Activated naive CD4-positive, alpha-beta T cell treated with anti-CD3 and anti-CD28 coated beads, Interleukin-2, amount 50 U/mL, for 16 hours (primary cell): ENCODE measurements at places on chromosomes 2 and 18.

DNA sequence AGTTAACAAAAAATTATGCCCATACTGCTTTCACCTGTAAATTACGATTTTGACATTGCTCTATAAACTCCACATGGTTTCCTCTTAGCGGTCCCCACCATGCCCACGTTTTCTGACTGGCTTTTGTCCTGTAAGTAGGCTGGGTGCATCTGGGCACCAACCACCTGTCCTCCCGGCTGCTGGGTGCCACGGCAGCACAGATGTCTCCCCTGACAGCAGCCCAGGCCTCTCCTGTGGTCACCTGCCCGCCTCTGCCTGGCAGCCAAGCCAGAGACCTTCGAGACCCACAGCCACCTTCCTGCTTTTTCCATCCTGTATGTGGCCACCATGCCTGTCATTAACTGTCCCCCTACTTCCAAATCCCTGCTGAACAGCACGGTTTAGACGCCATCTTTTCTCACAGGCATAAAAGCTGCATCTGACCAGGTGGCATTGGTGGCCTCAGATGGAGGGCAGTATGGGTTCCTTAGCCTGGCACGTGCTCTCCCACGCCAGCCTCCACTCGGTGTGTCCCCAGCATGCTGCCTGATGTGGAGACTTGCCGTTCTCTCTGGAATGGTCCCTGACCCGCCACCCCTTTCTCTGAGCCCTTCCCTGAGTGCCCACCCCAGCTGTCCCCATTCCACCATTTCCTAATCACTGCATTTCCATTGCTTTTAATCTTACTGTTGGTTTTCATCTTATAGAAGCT is 18.9 kb downstream of the SNORC start:
- no peak for DNase-seq

DNA sequence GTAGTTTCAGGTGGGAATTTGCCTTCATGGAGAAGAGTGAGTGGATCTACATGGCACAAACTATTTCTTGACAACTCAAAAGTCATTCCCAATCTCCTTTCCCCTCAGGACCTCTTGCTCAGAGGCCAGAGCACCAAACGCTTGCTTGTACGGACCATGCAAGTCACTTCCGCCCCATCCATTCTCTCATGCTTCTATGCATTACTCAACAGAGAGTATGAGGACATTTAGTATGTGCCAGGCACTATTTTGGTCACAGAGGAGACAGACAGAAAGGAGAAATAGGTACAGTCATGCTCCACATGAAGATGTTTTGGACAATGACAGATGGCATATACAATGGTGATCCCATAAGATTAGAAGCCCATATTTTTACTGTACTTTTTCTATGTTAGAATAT is 117.5 kb downstream of the ACTR3 start:
- DNase-seq: no peak

DNA sequence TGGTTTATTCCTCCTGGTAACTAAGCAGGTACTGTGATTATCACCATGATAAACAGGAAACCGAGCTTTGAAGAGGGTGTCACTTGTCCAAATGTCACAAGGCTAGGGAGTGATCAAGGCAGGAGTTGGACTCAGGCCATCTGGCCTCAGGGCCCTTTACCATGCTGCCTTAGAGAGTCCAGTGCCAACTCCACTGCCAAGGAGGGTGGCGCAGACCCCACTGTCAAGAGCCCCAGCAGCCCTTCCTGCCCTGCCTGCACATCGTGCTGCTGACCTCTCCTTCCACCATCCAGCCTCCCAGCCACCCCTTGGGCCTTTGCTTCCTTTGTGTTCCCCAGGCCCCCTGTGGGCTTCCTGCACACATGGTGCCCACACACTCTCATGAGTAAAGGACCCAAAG is 48.3 kb downstream of the TNS1 start:
- no peak for DNase-seq

- DNase-seq: no peak
Observed at GRCh38 chr18:3722649-3723433, 272.9 kb downstream of the TGIF1 start.

DNA sequence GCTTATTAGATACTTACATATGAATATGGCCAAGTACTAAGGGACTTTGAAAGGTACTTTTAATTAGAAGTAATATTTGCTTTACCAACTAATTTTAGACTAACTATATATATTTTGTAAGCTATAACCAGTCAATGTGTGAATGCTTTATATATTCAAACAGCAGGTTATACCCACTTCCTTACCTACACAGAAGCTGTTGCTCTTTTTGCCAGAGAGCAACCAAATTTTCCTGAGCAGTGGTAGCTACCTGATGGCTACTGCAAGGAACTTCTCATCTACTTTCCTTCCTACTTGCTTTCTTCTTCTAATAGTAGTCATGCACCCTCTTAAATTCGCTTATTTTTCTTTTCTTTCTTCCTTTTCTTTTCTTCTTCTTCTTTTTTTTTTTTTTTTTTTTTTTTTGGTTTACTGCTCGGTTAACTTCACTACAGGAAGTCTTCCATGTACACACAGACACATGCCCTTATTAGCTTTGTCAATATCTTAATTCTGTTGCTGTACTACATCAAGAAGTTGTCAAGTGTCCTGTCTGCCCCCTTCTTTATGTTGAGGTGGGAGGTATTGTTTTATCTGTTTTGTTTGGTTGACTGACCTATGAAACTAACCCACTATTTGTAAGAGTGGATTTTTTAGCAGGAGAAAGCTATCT is 95.0 kb downstream of the EPC2 start:
- no peak for DNase-seq

GRCh38 chr2:80323610-80324009 is 19.1 kb upstream of the LRRTM1 start:
- DNase-seq: no peak

- DNase-seq: no peak
Observed at GRCh38 chr18:69022426-69022825, 224.5 kb downstream of the CCDC102B start.

- no peak for DNase-seq
Observed at GRCh38 chr2:192885569-192886160, 690.9 kb upstream of the TMEFF2 start.

- DNase-seq: no peak
Observed at GRCh38 chr2:18262601-18263000, 297.9 kb downstream of the RDH14 start.

DNA sequence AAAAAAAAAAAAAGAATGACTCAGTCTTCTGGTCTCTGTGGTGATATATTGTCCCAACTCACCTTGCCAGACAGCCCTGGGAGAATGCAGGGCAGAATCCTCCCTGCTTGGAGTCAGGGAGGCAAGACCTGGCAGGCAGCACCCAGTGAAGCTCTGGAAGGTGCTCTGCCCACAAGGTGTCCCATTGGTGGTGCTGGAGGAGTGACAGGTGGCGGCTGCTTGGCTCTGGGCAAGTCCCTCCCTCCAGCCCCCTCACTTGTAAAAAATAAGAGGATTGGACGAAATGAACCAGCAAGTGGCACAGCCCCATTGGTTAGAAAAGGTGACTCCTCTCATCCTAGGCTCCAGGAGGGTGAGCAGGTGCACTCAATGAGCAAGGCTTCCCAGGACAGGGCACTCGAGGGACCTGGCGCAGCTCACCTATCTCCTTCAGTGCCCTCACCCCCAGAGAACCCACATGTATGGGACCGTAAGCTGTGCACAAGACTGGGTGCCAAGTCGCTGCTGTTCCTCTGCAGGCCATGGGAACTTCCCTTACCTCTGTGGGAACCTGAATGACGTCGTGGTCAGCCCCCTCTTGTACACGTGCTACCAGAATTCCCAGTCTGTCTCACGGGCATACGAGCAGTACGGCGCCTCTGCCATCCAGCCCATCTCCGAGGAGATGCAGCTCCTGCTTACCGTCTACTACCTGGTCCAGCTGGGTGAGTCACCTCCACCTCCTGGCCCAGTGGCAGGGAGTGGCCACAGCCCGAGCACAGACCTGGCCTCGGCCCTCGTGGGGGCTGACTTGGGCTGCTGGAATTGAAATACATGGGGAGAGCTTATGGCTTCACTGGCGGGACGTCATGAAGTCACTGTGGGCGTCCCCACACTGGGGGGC is 54.6 kb downstream of the GREB1 start:
- no peak for DNase-seq

GRCh38 chr2:63814114-63814513 is 27.6 kb upstream of the UGP2 start:
- DNase-seq: no peak

- DNase-seq: no peak
Observed at GRCh38 chr18:22451796-22452195, 34.1 kb upstream of the CTAGE1 start.

- no peak for DNase-seq
Observed at GRCh38 chr2:620471-621302, 56.5 kb downstream of the TMEM18 start.

DNA sequence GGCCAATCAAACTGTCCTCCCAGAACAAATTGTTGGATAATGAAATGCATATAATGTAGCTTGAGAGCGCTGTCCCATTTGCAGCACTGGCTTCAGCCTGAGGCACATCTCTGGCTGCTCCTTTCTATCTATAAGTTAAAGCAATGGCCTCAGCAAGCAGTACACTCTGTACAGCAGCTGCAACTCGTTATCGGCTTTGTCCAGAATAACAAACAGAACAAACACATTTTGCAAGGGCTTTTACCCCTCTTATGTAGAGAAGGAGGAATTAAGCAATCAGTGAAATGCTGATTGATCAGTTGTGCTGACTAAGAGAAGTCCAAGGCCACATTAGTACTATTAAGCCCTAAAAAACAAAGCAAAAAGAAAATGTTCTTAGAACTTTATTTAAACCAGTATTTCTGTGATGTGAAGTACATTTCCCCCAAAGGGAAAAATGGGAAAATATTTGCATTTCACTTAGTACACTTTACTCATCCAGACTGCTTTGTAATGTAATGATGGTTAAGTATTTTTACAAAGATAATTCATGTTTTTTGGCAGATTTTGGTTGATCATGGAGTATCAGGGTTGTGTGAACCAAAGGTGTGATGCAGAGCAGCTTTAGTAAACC is 15.0 kb upstream of the CPS1 start:
- DNase-seq: no peak

- no peak for DNase-seq
Observed at GRCh38 chr2:19392191-19392590, 33.8 kb upstream of the OSR1 start.

DNA sequence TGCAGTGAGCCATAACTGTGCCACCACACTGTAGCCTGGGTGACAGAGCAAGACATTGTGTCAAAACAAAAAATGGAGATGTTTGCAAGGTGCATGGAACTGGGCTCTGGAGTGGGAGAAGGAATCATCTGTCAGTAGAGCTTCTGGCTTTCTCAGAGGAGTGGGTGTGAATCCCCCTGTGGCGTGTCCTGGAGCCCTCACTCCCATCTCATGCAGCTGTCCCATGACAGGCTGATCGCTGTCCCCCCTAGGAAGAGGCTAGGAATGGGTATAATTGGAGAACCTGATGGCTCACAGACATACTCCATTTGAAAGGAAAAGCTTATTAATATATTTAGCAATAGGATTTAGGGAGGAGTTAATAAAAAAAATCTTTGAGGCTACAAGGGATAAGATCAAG is 125.8 kb upstream of the EPB41L3 start:
- no peak for DNase-seq

DNA sequence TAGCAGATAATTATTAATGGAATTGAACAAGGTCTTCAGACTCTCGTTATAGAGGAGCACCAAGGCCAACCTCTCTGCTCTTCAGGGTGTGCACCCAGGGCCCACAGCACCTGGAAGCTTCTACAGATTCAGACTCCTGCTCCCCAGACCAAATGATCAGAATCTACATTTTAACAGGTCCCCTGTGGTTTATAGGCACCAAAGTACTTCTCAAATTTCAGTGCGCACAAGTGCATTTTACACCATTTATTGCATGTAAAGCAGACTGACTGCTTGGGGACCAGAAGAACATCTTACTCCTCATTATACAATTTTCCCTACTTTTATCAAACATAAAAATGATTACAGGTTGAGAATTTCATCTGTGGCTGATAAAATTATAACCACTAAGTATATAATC is 163.9 kb downstream of the COL4A4 start:
- no peak for DNase-seq
